Chondrocyte (in vitro differentiated cells): ENCODE measurements at places on chromosomes 2 and 18. TPM values are rescaled to one million over a fixed set of nuclear protein-coding genes. Genes with fewer than 3 reads are reported as not detected.

The HS6ST1 gene
- total RNA-seq: 30.0 to 39.2 TPM (median 33.1 TPM) in 3 replicates

The C2orf80 gene
- not detected in 3 replicates for total RNA-seq

The MATN3 gene
- 17.0 to 17.7 TPM (median 17.0 TPM) in 3 replicates for total RNA-seq

DNA sequence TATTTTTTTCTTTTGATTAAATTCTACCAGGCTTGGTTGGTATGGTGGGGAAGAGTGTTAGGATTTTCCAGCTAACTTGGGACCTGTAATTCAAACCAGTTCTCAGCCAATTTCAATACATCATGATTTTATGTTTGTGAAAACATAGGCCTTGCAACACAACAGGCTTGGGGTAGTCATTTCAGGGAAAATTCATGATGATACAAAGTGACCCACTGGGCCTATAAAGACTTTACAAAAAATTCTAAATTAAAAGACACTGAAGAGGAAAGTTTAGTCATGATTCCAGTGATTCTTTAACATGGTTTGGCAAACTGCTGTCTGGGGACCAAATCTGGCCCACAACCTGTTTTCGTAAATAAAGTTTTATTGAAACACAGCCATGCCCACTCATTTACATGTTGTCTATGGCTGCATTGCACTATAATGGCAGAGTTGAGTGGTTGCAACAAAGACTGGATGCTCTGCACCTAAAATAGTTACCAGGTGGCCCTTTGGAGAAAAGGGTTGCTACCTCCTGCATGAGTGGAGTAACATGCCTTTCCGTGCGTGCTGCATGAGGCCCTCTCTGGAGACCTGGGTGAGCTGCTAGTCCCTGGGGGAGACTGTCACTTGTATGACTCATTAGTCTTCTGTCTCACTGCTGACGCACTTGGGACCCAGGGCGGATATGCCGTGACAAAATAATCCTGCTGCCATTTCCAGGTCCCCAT, 73.6 kb downstream of the NPAS2 start:
- no peak for DNase-seq

DNA sequence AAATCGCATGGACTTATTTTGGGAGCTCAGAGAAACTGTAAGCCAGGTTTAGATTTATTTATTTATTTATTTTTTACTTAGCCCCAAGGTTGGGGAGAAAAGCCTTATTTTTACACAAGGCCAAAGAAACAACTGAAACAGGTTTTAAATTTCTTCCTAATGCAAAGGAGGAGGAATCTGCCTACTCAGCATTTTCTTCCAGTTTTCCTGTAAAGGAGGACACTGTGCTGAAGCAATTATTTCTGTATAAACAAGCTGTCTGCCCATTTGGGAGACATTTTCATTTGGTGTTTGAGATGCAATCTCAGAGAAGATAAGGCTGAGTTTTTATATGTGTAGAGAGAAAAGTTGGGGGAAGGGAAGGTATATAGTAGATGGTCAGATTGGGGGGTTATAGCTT, 125.0 kb downstream of the ETAA1 start:
- no peak for DNase-seq

GRCh38 chr18:3867236-3867635, 417.3 kb downstream of the TGIF1 start:
- DNase-seq: no peak

- no peak for DNase-seq
Observed at GRCh38 chr2:176001281-176001915, 669 bp downstream of the LNPK start.

DNA sequence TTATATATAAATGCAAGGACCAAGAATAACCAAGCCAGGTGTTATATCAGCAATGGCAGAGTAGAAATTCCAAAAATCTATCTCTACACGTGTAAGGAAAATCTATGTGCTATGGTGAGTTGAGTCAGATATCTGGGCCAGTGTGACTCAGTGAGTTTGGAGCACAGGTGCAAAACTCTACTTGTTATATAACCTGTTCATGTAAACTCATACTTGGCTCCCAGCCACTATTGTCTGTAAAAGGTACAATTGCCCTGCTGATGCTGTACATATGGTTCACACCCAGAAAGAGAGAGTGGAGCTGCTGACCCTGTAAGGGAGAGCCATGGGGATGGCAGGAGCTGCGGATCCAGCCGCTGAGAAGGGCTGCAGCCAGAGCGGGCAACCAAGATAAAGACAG, 112.0 kb downstream of the TRABD2A start:
- no peak for DNase-seq

- no peak for DNase-seq
Observed at GRCh38 chr2:176284461-176285049, 15.3 kb downstream of the MTX2 start.

DNA sequence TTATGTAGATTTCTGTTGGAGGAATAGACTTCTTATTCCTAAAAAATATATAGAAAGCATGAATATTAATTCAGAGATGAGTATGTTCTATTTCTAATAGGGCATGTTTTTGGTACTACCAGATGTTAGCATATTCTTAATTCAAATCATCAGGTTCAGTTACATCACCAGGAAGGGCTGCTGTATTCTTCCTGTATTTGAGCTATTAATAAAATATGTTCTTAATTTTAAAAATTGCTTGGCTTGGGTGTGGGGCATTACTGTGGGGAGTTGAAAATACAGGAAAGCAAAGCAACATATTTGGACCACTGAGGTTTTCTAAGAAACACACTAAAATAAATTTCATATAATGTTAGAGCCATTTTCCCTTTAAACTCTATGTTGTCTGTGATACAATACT, 343.0 kb downstream of the EPHA4 start:
- DNase-seq: no peak
